ENCODE measurements at places on chromosomes 1 and 21.

DNA sequence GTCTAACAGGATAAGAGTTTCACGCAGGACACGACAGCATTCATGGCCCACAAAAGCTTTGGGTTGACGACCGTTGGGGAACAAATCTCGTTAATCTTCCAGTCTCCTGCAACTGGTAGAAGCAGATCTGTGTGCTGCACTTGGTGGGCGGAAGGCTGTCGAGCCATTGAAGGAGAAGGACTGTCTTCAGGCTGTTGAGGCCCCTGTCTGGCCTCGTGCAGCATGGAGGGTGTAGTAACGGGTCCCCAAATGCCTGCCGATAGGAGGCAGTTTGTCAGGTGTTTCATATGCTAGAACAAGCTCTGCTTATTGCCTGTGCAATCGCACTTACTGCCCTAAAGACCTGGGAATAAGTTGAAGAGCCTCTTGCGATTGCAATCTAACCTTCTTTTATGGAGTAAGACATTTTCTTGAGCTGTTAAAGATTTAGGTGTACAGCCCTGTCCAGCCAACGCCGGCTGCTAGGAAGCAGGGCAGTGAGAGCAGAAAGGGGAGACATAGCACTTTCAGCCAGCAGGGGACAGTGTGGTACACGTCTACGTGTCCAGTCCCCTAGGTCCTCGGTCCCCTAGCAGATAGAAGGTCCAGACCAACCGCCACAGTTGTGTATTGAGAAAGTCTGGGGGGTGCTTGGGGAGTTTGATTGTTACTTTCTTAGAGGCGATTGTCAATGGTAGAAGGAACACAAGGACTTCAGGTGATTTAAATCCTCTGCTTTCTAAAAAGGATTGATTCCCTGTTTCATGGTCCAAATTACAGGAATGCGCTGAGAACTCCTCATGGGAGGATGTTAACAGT, 102.3 kb upstream of the TMPRSS2 start:
- DNase-seq: no peak

GRCh38 chr1:18651713-18652112, 21.1 kb downstream of the PAX7 start:
- no peak for DNase-seq

DNA sequence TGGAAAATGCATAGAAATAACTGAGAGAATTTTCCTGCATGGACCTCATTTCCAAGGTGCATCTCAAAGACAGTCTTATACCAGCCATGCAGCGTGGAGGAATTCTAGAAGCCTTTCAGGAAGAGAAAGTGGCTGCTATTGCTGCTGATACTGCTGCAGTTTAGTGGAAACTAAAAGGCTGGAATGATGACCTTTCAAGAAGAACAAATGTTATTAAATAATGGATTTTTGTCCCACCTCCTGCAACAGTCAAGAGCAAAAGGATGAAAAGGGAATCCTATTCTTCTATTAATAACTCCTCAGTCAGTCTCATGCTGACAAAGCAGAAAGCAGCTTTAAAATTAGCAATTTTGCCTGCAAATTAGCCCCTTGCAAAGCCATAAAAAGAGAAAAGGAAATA, 68.2 kb upstream of the C1orf87 start:
- DNase-seq: no peak

GRCh38 chr1:203556047-203556851, 62.3 kb downstream of the OPTC start:
- no peak for DNase-seq

- no peak for DNase-seq
Measured at GRCh38 chr1:230594214-230594773, 48.0 kb upstream of the COG2 start.

- no peak for DNase-seq
Measured at GRCh38 chr1:37994886-37995566, 5.2 kb upstream of the SF3A3 start.

DNA sequence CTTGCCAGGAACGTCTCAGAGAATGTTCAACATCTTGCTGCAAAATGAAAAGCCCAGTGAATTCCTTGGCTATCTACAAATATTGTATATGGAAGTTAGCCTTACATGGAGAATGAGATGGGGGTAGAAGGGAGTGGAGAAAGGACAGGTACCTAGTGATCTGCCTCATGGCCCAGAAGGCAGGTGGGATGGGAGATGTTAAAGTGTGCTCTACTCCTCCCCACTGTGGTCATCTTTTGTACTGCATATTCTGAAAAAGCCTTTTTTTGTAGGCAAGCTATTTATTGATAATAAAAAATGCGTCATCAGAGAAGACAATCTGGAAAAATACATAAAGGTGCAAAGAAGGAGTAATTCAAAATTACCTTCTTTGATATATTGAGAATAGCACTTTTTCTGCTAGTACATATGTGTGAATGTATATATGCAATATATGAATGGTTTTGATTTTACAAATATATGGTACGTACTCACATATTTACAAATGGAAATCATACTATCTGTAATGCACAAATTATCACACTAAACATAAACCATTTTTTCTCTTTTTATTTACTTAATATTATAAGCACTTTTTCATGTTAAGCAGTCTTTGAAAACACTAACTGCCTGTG, 19.1 kb upstream of the SLC5A9 start:
- DNase-seq: no peak

GRCh38 chr21:25638660-25639550, at the start of gene JAM2:
Gene JAM2, plus strand, starts transcription at chr21:25639258. Its CDS starts 564 bp downstream, at chr21:25639822.
- DNase-seq: peak; percentile 16

GRCh38 chr1:232868793-232869491, 63.7 kb downstream of the MAP10 start:
- DNase-seq: no peak

GRCh38 chr1:227887697-227888403, 59.9 kb downstream of the WNT9A start:
- no peak for DNase-seq

GRCh38 chr1:26827106-26827604, 667 bp downstream of the ZDHHC18 start:
- no peak for DNase-seq

GRCh38 chr1:233725423-233725822, 111.5 kb downstream of the KCNK1 start:
- no peak for DNase-seq

DNA sequence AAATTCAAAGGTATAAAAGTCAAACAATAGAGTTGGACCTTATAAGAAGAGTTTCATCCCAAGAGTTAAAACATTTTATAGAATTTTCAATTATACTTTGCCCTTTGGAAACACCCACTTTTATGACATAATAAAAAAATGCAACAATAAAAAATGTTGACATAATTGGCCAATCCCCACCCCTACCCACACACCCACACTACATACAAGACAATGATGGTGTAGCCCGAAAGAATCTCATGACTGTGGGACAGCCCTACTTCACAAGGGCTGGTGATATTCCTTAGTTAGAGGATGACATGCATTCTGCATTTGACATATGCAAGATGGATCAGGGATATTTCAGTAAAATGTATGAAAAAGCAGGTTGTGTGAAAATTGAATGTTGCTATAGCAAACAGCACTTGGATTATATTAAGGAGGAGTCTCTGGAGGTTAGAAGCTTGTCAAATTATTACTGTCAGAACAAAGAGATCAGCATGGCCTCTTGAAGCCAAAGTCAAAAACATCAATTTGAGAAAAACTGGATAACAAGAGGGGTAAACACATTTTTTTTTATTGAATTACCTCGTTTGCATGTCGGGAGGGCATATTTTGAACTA, 133.0 kb upstream of the SAMSN1 start:
- DNase-seq: no peak

DNA sequence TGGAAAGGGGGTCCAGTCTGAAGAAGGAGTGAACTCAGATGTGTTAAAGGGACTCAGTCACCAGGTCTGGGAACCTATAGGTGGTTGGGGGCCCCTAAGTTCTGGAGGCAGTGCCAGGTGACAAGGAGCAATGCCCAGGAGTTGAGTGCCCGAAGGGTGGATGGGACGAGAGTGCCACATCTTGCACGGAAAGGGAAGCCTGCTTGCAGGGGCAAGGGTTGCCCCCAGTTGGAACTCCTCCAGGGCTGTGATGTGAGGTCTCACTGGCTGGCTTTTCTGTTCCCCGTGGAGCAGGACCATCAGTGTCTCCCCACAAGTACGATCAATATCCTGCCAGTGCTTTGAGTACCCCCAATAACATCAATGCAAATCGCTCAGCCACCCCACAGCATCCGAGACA, 107.3 kb downstream of the TOMM20 start:
- no peak for DNase-seq

DNA sequence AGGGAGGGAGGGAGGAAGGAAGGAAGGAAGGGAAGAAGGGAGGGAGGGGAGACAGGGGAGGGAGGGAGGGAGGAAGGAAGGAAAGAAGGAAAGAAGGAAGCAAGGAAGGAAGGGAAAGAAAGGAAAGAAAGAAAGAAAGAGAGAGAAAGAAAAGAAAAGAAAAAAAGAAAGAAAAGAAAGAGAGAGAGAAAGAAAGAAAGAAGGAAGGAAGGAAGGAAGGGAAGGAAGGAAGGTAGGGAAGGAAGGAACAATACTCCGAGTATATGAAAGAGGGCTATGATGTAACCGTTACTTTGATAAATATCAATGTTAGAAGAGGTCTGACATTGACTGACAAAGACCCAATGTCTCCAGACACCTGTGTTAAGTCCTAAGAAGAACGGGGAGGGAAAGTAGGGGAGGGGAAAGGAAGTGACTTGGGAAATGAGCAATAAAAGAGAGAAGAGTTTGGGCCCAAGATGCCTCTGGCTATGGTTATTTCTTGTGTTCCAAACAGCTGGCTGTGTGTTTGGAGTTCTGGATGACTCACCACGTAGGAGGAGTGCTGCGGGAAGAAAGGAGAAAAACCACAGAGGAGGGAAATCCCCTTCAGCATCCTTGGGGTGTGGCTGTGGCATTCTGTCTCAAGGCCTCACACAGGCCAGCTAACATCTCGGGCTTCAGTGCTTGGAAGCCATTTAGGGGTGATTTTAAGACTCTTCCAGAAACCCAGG, 37.0 kb upstream of the RXRG start:
- DNase-seq: no peak

- no peak for DNase-seq
Measured at GRCh38 chr1:66925944-66926343, 1.2 kb downstream of the MIER1 start.

GRCh38 chr1:241376701-241377100, 19.7 kb upstream of the RGS7 start:
- DNase-seq: no peak

DNA sequence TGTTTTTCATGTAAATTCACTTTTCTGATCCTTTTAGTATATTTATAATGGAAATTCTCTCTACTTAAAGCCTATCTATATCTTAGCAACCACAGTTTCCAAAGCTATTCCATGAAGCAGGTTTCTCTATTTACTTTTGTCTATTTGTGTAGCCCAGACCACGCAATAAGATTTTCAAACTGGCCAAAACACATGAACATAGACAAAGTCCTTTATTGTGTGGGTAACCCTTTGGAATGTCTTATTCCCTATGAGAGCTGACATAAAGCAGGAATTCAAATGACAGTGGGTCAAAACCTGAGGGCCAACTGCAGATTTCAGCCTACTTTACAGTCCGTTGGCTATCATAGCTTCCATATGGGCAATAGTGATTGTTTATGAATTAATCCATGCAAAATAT, 252.6 kb downstream of the LTN1 start:
- DNase-seq: no peak

- no peak for DNase-seq
Measured at GRCh38 chr1:53765657-53766056, 26.7 kb upstream of the GLIS1 start.

DNA sequence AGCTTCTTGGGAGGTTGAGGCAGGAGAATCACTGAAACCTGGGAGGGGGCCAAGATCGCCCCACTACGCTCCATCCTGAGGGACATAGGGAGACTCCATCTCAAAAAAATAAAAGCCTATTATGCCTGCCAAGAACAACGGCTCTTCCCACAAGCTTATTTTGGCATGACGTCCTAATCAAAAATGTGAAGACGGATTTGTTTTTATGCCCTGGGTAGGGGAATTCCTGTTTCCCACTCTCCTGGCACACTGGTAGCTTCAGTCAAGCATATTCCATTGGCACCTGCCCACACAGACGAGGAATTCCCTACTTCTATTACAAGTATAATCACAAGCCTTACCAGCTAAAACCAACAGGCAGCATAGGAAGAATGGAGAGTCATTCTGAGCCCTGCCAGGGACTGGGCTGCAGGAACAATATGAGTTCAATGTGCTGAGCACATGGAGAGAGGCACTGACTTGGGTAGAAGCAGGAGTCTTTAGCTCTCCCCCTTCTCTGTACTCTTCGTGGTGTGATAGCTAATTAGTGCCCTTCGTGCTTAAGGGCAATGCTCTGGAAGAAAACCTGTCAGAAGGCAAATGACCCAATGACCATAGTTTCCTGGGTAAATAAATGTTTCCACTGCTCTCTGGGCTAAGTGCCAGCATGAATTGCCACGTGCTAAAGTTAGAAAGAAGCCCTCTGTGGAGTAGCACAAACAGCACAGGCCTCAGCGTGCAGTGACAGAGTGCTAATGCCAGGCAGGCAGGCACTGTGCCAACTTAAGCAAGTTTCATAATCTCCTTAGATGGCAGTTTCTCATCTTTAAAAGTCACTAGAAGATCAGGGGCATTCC, 16.8 kb downstream of the TNFSF4 start:
- DNase-seq: no peak

GRCh38 chr1:220841293-220841692, 38.0 kb upstream of the HLX start:
- no peak for DNase-seq

GRCh38 chr1:4056422-4056821, 156.3 kb upstream of the C1orf174 start:
- no peak for DNase-seq

- no peak for DNase-seq
Measured at GRCh38 chr1:78919150-78919549, 87.4 kb downstream of the ADGRL4 start.

DNA sequence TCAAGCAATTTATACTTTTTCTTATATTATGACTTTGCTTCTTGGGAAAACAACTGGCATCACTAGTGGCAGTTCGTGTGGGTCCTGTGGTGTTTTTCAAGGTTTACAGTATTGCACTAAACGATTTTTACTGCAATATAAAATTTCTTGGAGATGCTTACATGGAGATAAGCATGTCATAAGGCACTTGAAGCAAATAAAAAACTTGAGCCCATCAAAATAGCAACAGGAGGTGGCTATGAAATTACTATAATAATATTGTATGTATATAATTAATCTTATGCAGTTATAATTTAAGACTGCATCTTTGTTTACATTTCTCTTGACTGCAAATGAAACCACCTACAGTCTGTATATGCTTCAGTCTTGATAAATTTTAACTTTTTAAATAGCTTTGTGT, 29.3 kb upstream of the CHAF1B start:
- no peak for DNase-seq

- DNase-seq: no peak
Measured at GRCh38 chr1:163300568-163300967, 21.2 kb upstream of the NUF2 start.

Data from effector memory CD4-positive, alpha-beta T cell (primary cell).